NCI-H2081 (cell line): ENCODE measurements at places on chromosomes 4 and X.
A peak's percentile ranks its signal among the peaks of the same experiment; 100 is the strongest.

GRCh38 chr4:77449171-77449570, 156.4 kb upstream of the CXCL13 start:
- DNase-seq: no peak

GRCh38 chr4:188704288-188704687, 565.0 kb downstream of the TRIML1 start:
- DNase-seq: no peak

DNA sequence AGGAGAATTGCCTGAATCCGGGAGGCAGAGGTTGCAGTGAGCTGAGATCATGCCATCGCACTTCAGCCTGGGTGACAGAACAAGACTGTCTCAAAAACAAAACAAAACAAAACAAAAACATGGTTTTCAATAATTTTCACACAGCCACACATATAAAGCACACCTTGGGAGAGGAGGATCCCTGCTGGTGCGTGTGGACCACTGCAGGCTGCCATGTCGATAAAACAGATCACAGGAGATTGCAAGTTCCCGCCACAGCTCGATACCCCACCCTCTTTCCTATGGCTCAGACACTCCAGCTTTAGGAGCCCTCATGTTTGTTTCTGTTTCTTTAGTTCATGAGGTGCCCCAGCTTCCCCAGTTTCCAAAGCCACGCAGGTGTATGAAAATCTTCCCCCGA, 31.3 kb upstream of the CLDN24 start:
- DNase-seq: no peak

DNA sequence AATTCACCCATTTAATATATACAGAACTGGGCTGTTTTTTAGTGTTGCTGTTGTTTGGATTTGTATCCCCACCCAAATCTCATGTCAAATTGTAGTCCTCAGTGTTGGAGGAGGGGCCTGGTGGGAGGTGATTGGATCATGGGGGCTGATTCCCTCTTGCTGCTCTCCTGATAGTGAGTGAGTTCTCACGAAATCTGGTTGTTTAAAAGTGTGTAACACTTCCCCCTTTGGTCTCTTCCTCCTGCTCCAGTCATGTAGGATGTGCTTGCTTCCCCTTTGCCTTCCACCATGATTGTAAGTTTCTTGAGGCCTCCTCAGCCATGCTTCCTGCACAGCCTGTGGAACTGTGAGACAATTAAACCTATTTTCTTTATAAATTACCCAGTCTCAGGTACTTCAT, 141.6 kb upstream of the AADAT start:
- no peak for DNase-seq

DNA sequence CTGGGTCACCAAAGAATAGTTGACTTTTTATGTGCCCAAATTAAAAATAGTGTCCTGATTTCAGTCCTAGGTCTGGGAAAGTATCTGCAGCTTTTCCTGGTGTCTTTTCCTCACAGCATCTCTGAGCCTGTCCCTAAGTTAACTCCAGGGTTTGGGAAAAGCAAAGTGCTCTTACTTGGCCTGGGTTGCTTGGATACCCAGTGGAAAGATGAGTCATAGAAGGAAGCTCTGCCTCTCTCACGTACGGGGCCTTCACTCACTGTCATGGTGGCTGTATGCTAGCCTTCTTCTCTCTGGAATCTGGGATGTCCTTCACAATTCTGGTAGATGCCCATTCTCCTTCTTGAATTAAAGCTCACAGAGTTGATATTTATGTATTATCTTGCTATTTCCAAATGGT, 607.3 kb downstream of the ANKRD50 start:
- DNase-seq: no peak

DNA sequence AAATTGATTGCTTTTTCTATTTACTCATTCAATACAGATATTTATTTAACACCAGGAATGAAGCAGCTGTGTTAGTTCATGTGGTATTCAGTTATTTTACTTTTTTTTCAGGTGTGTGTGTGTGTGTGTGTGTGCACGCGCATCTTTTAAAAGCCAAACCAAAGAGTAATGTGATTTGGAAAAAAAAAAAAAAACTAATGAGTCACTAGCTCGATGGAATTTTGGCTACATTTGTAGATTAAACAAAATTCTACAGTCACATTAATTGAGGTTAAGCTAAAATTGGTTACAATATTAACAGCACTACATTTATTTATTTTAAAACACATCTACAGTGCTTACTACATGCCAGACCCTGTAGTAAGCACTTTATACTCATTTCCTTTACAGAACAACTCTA, 66.8 kb downstream of the HHIP start:
- no peak for DNase-seq

DNA sequence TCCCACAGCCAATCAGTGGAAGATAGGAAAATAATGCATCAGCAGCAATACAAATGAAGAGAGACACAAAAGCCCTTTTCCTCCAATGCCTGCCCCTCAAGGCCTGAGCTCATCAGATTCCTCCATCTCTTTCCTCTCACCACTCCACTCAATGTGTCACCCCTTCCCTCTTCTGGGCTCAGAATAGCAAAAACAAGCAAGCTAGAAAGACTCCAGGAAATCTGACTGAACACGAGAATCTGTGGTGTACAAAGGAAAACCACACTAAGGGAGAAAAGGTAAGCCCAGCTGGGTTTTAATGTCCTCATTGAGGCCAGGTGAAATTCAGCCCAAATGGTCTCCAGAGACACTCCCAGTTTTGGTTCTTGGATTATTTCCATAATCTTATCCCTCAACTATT, 46.3 kb downstream of the ARHGEF9 start:
- DNase-seq: no peak

DNA sequence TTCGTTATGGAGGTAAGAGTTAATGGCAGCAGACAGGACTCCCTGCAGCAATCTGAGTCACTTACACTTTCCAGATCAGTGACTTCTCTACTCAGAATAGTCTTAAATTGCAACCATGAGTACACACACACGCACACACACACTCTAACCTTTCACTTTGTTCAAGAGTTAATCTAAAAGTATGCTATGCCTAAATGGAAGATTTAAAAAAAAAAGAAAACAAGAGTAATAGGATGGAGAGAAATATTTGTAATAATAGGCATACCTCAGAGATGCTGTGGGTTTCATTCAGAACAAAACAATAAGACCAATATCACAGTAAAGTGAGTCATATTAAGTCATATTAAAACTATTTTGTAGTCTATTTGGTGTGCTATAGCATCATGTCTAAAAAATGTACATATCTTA, 969.1 kb upstream of the PCDH10 start:
- no peak for DNase-seq

DNA sequence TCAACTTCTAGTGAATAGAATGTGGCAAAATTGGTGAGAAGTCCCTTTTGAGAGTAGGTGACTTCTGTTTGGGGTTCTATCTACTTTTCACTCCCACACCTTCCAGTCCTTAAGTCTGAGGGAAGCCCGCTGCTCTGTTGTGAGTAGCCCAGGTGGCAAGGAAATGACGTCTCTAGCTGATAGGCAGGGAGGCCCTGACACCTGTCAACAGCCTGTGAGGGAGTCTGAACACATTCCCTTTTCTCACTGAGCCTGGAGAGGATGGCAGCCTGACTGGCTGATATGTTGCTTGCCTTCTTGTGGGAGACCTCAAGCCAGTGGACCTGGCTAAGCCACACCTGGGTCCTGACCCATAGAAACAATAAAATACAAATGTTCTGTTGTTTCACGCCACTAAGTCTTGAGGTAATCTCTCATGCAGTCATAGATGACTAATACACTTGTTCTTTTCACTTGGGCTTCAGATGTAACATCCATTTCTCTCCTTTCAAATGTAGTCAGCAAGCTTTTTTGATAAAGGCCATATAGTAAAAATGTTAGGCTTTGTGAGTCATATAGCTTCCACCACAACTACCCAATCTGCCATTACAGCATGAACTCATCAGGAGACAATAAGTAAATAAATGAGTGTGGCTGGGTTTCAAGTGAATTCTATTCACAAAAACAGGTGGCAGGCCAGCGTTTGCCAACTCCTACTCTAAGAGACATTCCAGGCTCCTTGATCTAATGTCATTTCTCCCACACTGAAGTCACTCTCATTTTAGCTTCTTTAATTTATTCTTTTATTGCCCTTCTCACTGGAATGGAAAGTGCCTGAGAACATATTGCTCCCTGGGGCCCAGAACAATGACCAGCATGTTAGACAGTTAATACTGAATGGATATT, 265.1 kb upstream of the MAD2L1 start:
- peak; percentile 2 for DNase-seq

GRCh38 chrX:53072418-53073114, 9.6 kb upstream of the TSPYL2 start:
- no peak for DNase-seq

DNA sequence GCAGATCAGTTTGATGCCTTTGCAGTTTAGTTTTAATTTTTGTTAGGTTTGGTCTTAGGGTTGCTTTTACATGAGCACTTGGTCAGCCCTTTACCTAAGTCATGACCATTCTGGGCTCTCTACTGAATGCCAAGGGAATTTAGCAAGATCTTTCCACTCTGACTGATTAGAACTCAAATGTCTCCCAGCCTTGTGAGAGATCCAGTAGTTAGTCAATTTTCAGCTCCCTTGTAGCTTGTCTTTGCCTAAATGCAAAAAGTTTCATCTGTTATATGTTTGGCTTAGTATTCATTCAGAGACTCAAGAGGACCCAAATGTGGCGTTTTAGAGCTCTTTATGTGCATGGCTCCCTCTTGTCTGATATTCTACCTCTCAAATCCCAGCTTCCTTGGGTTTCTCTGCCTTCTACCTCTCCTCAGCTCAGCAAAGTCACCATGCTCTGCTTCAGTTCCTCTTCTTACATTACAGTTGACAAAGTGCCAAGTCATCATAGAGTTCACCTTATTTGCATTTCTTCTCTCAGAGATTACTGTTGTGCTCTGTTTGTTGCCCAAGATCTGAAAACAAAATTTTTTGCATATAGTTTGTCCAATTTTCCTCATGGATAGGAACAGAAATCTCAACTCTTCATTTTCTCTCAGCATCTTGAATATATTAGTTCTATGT, 17.5 kb upstream of the JAKMIP1 start:
- DNase-seq: no peak

DNA sequence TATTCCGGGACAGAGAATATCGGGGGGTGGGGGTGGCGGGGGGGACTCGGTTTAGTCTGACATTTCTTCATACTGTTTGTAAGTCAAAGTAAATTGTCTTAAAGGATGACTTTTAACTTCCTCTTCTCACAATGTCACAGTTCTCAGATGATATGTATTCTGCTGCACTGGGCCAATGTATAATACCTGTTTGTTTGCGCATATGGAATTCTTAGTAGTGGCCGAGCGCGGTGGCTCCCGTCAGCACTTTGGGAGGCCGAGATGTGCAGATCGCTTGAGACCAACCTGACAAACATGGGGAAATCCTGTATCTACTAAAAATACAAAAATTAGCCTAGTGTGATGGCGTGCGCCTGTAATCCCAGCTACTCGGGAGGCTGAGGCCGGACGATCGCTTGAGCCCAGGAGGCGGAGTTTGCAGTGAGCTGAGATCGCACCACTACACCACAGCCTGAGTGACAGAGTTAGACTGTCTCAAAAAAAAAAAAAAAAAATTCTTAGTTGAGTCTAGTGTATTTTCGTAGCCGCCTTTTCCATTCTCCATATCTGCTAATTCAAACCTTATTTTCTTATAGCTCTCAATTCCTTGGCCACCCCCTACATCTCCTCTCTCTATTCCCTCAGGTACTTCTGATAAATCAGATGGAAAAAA, 851 bp downstream of the POLR2B start:
- DNase-seq: peak; percentile 3

DNA sequence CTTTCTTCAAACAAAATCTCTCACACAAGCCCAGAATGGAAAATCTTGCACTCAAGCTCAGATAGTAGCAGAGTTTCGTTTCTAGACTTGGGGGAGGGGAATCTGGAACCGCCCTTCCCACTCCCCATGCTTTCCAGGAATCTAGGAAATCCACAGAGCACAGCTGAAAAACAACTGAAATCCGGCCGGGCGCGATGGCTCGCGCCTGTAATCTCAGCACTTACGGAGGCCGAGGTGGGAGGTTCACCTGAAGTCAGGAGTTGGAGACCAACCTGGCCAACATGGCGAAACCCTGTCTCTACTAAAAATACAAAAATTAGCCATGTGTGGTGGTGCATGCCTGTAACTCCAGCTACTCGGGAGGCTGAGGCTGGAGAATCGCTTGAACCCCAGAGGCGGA, 127.3 kb upstream of the SLC34A2 start:
- DNase-seq: no peak

DNA sequence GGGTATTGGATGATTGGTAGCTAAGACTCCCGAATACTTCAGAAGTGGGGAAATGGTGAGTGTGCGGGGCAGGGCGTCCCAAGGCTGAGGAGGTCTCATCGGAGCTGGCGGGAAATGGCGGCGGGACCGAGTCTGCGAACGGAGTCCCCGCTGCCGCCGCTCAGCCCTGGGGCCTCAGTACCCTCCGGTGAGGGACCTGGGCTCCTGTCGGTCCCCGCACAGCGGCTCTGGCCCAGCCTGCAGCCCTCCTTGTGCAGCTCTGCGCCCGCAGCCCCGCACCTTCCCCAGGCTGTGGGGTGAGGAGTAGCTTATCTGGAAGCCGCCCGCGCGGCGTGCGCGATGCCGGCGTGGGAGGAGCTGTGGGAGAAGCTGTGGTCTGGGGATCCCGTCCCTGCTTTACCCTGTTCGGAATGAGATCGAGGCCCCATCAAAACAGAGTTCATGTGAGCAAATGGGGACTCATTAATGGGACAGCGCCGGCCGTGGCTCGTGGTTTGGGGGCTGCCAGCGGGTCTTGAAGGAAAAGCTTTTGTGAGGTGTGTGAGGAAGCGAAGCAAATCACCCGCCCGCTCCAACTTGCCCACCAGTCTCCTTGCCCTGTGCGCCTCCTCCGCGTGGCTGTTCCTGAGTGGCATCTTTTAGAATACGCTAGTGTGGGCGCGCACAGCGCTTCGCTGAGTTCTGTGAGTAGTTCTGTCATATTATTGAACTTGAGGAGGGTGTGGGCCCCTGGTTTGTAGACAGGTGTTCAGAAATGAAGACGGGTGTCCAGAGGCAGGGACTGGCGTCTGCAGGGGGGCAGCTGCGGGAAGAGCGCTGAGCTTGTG, 531 bp downstream of the ZNF141 start:
- DNase-seq: no peak

- peak; percentile 60 for DNase-seq
Measured at GRCh38 chr4:3074846-3075651, 568 bp downstream of the HTT start.

GRCh38 chr4:57865264-57865663, 755.1 kb upstream of the IGFBP7 start:
- DNase-seq: no peak

GRCh38 chr4:13865871-13866669, 238.5 kb upstream of the BOD1L1 start:
- no peak for DNase-seq

GRCh38 chr4:161208564-161208963, 955.2 kb downstream of the FSTL5 start:
- peak; percentile 0 for DNase-seq
